NAMALWA (cell line): ENCODE measurements at places on chromosomes 13 and 19.

- DNase-seq = no peak
These were observed 206.7 kb upstream of the ARGLU1 start for GRCh38 chr13:106774621-106775020.

GRCh38 chr19:30256496-30256850 is 115.7 kb upstream of the ZNF536 start:
- no peak for DNase-seq

GRCh38 chr19:39166571-39167391 is 30.0 kb upstream of the NCCRP1 start:
- no peak for DNase-seq

DNA sequence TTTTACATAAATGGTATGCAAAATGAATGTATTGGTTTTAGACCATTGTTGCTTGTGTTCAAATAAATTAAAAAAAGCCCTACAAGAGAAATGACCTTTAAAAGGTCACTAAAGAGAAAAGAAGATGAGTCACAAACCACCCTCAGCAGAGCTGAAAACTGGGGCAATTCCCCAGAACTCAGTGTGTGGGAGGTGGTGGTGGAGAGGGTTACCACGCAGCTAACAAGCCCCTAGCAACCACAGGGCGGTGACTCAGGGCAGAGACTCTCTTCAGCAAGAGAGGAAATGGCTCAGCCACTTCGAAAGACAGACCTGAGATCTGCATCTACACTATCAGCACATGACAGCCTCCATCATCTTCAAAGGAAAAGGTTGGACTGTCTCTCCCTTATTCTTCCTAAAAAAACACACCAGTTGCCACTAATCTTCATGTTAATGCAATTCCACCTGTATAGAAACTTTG is 29.4 kb upstream of the NDFIP2 start:
- DNase-seq = peak; percentile 18

- no peak for DNase-seq
These were observed 36.8 kb upstream of the ZNF681 start for GRCh38 chr19:23795462-23795861.

- DNase-seq = no peak
These were observed 91.9 kb downstream of the SLAIN1 start for GRCh38 chr13:77789376-77789775.

- DNase-seq = no peak
These were observed 754.9 kb downstream of the OLFM4 start for GRCh38 chr13:53783471-53783870.

DNA sequence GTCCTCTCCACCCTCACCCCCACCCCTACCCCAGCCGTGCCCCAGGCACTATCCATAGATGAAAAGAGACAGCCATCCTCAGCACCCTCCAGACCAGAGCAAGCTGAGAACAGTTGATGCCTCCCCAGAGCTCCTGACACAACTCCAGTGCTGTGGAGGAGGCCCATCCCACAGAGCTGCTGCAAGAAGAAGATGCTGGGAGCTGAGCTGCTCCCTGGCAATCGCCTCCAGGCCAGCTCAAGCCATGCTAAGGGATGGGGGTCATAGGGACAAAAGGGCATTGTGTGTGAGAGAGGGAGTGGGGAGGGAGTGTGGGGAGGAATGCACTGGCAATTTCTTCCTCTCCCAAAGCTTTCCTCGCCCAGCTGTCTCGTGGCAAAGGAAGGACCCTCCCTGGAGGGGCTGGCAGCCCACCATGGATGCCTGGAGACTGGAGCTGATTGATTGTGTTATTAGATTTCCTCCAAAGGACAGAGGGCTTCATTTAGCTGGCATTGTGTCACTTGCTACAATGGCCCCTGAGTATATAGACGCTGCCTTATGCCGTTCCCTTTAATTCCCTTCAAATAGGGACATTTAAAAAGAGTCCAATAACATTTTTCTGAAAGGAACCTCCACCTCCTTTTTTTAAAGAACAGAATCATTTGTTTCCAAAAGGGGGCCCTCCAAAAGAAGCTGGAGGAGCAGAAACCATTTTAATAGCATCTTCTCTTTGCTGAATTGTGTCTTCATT is 476.4 kb downstream of the FOXO1 start:
- no peak for DNase-seq

GRCh38 chr19:56312342-56312741 is 2.3 kb downstream of the ZSCAN5A start:
- no peak for DNase-seq

DNA sequence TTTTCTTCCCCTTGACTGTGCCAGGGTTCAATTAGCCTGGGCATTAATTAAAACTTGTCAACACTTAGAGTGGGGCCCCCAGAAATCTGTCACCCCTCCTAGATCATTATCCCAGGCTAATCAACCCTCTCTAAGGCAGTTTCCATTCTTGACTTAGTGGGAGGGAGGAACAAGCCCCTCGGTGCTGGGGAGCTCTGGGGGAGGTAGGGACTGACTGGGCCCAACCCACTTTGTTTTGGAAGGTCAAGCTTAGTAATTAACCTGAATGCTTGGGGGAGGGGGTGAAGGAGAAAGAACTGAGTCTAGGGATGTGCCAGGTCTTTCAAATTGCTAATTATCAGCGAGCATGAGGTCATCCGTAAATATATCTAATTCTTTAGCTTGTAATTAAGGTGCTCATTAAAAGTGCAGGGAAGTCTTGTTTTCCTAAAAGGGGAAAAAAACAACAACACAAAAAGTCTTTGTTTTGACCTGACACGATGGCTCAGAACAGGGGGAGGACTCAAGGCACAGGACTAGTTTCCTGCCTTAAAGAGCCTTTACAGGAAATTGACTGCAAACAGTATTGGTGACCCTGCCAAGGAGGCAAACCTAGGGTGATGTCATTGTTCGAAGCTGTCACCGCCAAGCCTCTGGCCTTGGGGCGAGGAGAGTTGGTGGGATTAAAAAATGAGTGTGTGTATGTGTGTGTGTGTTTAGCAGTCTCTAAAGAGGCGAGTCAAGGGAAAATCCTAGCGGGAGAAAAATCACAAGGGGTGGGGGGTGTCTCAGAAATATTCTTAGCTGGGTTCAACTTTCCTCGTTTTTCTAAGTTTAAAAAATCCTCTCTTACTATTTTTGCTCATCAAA is 19.4 kb downstream of the ACTN4 start:
- DNase-seq = peak; percentile 79

DNA sequence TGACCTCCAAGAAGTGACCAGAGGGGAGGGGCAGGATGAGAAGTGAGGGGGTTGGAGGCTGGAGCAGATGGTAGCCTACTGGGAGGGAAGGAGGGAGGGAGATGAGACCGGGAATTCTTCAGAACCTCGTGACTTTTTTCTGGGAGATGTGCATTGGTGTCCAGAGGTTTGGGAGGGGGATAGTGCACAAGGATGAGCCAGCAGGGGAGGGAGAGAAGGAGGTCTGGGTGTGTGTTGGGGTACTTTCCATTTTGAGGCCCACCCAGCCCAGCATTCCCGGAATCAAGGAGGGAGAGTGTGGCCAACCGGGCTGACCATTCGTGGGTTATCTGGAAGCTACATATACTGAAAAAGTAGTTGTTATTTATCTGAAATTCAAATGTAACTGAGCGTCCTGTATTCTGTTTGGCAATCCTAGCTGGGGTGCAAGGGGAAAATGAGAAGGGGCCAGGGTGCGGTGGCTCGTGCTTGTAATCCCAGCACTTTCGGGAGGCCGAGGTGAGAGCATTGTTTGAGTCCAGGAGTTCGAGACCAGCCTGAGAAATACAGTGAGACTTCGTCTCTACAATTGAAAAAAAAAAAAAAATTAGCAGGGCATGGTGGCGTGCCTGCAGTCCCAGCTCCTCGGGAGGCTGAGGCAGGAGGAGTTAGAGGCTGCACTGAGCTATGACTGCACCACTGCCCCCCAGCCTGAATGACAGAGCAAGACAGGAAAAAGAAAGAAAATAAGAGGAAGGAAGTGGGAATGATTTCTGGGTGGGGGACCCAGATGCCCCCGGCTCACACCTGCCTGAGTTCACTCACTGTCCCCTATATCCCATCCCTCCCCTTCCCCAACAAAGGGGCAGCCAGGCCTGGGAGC is 4.4 kb upstream of the C3 start:
- no peak for DNase-seq

GRCh38 chr19:610801-611480 is 21.3 kb downstream of the HCN2 start:
- no peak for DNase-seq

- DNase-seq = no peak
These were observed 1.1 kb downstream of the SAFB2 start for GRCh38 chr19:5621311-5621944.

DNA sequence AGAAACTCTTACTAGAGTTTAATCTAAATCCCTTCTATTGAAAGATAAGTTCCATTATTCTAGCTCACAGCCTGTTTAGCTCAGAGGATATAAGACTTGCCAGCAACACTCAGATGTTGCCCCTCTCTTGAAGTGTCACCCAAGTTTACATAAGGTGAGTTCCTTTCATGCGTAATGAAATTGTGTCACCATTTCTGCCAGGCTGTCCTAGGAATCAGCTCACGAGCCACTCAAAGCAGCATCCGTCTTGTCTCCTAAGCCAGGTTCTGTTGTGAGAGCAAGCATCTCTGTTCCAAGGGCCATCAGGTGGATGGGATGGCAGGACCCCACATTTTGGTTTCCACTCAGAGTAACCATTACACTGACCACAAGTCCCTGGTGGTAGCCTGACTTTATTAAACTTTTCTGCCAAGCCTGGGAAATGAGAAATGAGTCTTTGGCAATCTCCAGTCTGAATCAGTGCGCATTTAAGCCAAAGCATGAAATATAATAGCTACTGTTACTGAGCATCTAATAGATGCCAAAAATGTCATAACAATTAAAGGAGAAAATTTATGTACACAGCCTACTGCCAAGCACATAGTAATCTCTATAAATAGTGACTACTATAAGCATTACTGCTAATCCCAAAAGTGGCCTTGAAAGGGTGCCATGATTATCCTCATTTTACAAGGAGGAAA is 179.6 kb upstream of the MIR17HG start:
- no peak for DNase-seq

DNA sequence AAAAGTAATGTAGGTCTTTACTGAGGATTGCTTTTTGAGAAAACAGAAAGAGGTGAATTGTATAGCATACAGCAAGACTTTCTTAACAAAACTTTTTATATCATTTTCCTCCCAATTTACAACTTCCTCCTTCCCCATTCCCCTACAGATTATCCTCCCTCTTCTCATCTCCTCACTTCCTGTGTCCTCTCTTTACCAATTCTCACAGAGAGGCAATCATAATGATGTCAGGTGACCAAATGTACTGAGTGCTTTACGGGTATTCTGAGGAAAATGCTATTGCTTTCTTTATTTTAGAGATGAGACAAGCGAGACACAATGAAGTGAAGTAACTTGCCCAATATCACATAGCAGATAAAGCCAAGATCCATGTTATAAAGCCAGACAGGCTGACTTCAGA is 1.7 kb upstream of the MTMR6 start:
- no peak for DNase-seq

DNA sequence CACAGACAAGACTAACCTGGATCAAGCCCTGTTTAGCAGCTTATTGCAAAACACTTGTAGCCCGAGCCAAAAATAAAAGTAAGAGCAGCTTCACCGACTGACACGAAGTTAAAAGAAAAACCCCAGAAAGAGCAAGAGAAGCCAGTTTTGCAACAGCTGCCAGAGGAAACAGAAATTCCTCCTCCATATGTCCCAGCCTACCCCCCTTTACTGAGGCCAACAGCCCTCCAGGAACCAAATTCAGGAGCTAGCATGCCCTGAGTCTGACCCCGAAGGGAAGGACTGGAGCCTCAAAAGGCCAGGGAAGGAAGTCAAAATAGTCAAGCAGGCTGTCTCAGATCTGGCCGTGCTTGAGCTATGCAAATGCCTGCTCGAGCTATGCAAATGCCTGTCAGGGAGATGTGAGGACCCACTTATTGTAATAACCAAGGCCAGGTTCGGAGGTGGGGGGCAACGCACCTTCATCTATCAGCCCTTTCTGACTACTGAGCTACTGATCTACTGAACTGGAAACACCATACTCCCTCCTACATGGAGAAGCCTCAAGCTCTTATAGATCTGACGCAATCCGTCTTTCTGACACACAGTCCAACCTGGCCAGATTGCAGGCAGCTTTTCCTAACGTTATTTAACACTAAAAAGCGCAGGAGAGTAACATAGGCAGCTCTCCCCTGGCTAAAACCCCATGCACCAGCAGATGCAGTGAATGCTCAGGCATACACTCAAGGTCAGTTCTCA is 6.7 kb downstream of the SIGLEC11 start:
- peak; percentile 31 for DNase-seq

DNA sequence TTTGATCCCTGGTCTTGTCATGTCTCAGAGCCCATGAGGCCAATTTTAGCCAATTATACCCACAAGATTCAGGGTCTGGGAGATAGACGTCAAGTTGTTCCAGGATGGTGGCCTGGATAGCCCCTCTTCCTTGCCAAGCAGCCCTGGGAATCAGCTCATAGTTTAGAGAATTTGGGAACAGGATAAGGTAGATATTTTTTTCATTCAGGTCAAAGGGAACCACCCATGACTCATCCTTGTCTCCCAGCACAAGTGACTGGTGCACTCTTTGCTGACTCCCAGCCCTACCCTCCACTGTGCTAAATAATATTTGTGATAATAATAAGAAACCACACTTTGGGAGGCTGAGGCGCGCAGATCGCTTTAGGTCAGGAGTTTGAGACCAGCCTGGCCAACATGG is 17.1 kb upstream of the S1PR4 start:
- no peak for DNase-seq

- no peak for DNase-seq
These were observed 1.3 kb downstream of the FIZ1 start for GRCh38 chr19:55598034-55598433.

- peak; percentile 42 for DNase-seq
These were observed 371.9 kb downstream of the KCNRG start for GRCh38 chr13:50387051-50387581.
